ENCODE measurements at places on chromosomes 6 and 20.

DNA sequence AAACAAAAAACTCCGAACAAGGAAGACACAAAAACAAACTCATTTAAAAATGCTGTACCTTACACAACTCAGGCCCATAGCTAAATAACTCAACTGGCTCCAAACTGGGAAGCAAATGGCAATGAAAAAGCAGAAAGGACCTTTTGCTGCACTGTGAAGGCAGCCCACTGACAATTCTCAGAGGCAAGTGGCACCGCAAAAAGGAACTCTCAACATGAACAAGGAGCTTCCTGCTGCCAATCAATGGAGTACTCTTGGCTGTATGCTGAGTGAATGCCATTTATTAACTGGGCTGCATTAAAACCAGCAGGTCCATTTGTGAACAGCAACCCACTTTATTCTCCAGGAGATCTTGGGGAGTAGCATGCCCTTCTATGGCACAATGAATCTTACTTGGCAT, 209.9 kb downstream of the PTPRK start:
- no peak for DNase-seq

DNA sequence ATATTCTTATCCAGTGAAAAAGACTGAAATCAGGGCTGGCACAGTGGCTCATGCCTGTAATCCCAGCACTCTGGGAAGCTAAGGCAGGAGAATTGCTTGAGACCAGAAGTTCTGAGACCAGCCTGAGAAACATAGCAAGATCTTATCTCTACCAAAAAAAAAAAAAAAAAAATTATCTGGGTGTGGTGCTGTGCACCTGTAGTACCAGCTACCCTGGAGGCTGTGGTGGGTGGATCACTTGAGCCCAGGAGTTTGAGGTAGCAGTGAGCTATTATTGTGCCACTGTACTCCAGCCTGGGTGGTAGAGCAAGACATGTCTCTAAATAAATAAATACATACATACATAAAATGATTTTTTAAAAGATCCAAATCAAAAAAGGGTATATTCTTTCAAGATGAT, 6.3 kb downstream of the CALHM6 start:
- DNase-seq, result no peak

DNA sequence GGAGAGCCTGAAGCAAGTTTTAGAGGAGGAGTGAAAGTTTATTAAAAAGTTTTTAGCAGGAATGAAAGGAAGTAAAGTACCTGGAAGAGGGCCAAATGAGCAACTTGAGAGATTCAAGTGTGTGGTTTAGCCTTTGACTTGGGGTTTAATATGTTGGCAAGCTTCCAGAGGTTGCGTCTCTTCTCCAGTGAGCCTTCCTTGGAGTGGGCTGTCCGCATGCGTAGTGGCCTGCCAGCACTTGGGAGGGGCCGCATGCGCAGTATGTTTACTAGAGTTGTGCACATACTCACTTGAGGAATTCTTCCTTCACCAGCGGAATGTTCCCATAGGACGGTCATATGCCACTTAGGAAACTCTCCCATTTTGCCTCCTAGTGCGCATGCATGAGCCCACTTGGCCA, 235.2 kb downstream of the ALDH8A1 start:
- DNase-seq, result peak; percentile 76

DNA sequence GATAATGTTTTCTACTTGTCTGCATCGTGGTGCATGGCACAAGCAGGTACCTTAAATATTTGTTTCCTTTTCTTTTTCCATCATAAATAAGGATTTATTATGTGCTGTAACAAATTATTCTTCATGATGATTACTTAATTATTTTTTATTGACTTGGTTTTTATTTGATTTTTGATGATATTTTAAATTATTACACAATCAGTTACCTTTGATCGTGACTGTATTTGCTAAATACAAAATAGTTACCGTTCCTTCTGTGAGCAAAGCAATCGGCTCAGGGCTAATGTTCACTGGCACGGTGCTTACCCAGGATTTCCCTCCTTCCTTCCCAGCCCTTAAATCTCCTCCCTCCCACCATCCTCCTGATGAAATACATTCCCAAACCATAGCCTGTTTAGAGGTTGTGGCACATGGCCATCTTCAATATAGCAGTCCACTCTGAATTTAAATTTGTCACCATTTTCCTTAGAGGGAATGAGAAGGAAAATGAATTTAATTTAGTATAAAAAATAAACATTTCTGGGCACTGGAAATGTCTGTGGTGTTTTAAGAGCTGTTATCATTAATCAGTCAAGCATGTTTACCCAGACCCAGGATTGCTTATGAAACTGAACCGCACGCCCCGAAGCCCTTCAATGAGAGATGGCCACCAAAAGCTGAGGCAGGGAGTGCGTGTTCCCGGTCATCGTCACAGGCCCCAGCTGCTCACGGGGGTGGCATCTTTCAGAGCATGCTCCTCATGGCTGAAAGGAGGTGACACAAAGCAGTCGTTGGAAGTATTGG, 23.0 kb upstream of the EXOC2 start:
- peak; percentile 84 for DNase-seq

DNA sequence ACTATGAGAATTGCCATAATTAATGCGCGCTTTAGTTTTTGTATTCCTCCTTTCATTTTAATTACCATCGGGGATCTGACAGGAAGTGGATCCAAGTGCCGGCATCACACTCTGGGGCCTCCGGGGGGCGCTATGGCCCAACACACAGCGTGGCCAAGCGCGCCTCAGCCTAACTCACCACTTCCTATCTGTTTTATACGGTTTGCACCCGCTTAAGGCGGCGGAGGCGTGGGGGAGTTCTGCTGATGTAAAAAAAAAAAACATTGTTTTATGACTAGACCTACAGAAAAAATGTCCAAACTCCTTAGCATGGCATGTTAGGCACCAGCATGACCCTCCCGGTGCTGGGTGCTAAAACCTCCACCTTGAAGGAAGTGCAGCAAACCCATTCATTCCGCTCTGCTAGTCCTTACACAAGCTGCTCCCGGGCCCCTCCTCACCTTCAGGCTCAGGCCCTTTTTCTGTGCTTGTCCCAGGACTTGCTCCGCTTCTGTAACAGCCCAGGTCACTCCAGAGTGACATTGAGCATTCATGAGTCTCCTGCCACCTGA, 4.5 kb upstream of the EBF4 start:
- peak; percentile 16 for DNase-seq

- DNase-seq, result no peak
Observed at GRCh38 chr6:135555550-135555949, 58.0 kb upstream of the AHI1 start.

Measured in fibroblast of lung (primary cell).